Upper lobe of right lung (tissue), 1 donor: ENCODE measurements at places on chromosomes 5 and 9.
A peak's percentile ranks its signal among the peaks of the same experiment; 100 is the strongest.

GRCh38 chr9:93813221-93814076 is 141.7 kb downstream of the BARX1 start:
- no peak for DNase-seq

- DNase-seq, result no peak
Observed at GRCh38 chr9:76707510-76707909, 56.7 kb upstream of the PCA3 start.

GRCh38 chr5:142078221-142078620 is 30.4 kb upstream of the NDFIP1 start:
- DNase-seq, result no peak

DNA sequence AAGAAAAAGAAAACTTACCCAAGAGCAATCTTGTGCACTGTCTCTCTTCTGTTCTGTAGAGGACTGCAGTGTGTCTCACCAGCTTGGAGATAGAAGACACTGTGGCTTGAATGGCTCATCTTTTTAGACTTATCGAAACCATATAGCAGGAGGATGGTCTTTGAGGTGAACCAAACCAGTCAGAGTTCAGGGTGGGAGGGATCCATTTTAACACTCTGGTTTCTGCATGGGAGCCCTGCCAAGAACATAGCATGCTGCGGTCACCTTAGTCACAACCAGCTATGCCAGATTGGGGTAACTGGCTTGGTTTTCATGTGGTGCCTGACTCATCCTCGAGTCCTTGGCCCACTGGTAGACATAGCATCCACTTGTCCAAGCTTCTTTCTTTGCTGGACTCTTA is 135.1 kb downstream of the PAPPA start:
- no peak for DNase-seq

GRCh38 chr5:10376544-10376943 is 23.0 kb downstream of the MARCHF6 start:
- no peak for DNase-seq

GRCh38 chr9:135136991-135137832 is 49.7 kb downstream of the OLFM1 start:
- DNase-seq, result no peak

DNA sequence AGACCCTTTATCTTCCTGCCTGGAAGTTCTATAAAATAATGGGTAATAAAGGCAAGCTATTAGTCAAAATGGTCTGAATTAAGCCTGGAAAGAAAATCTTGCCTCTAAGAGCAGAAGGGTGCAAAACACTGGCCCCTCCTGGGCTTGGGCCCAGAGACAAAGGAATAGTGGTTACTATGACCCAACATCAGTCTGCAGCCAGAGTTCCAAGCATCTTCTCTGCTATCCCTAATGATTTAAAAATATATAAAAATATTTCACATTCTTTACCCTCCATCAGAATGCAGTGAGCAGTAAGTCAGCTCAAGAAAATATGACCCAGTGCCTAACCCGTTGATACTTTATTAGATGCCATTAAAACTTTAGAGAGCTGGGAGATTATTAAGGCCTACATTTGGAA is 14.7 kb downstream of the TNFAIP8 start:
- DNase-seq, result no peak

DNA sequence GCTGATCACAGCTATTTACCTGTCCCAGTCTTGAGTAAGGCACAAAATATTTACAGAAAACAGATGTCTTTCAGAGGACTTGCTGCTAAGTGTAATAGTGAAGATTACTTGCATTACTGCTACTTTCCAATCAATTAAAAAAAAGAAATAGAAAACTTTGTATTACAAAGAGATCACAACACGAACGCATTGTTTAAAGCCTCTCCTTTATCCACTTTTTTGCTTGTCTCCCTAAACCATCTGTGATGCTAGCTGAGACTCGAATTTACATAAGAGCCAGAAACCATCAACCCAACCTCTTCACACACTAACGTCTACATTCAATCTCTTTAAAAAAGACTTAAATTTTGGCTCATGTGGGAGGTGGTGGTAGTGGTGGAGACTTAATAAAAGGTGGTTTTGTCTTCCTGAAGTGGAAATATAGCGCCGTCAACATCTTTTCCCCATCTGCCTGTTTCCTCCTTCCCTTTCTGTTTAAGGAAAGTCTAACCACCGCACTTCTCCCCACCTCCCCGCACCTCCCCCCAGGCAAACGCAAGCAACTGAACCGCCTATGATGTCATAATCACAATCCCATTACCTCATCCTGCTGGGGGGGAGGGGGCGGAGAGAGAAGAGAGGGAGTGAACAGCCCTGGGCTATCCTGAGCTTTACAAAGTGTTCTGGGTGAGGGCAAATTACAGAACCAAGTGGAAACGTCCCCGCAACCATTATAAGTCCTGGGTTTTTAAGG is 948 bp upstream of the FAM53C start:
- DNase-seq, result peak; percentile 87

GRCh38 chr9:126806336-126806735 is 1.5 kb downstream of the ZBTB43 start:
- DNase-seq, result no peak

GRCh38 chr9:107405511-107405910 is 84.1 kb downstream of the KLF4 start:
- DNase-seq, result no peak

- no peak for DNase-seq
Observed at GRCh38 chr5:107968998-107969397, 298.3 kb upstream of the EFNA5 start.

GRCh38 chr5:153905219-153905618 is 133.5 kb downstream of the FAM114A2 start:
- DNase-seq, result no peak

DNA sequence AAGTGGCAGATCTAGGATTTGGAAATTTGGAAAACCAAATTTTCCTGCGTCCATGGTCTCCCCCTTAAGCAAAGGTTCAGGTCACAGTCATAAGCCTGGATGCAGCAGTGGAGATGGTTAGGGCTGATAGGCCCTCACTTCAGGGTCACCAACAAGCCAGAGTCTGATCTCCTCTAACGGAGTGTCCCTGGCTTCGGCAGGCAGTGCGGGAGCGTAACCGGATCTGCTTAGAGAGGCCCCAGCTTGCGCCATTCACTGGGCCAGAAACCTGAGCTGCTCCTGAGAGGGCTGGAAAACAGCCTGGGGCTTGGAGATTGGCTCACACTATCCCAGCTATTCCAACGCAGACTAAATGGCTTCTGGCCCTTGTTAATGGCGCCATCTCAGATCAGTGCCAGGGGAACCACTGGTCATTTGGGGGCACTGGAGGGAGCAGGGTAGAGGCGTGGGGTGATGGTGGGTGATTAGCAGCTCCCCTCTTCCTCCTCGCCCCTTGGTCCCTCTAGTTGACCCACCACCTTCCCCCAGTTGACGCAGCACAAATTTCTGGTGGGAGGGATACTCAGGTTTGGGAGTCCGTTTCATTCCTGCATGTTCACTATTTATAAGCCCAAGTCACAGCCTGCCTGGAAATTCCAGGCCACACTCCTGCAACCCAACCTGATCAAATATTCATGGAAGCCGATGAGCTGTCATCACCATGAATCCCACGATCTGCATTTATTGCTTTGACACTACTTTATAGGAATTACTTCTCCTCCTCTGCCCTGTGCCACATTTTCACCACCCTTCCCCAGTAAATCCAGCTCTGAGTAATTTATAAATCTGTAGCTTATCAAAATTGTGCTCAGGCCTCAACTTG is 134.6 kb upstream of the CPEB4 start:
- DNase-seq, result peak; percentile 73

- DNase-seq, result no peak
Observed at GRCh38 chr5:80799041-80799440, 144.3 kb upstream of the DHFR start.

- DNase-seq, result no peak
Observed at GRCh38 chr5:139132515-139132914, 65.7 kb downstream of the SIL1 start.

DNA sequence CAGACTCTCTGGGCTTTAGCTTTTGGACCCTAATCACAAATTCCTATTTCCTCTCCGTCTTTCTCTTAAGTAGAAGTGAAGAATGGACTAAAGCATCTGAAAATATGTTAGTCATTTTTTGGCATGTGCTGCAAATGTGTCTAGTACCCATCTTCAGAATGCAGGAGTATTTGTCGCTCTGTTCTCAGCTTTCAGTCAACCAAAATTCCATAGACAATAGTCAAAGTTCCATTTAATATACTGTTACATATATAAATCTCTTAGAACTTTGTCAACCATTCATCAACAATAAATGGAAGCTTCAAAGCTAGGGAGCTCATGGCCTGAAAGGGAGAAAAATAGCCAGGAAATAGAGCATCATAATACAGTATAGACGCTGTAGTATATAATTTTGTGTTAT is 509.4 kb downstream of the BNC2 start:
- no peak for DNase-seq

DNA sequence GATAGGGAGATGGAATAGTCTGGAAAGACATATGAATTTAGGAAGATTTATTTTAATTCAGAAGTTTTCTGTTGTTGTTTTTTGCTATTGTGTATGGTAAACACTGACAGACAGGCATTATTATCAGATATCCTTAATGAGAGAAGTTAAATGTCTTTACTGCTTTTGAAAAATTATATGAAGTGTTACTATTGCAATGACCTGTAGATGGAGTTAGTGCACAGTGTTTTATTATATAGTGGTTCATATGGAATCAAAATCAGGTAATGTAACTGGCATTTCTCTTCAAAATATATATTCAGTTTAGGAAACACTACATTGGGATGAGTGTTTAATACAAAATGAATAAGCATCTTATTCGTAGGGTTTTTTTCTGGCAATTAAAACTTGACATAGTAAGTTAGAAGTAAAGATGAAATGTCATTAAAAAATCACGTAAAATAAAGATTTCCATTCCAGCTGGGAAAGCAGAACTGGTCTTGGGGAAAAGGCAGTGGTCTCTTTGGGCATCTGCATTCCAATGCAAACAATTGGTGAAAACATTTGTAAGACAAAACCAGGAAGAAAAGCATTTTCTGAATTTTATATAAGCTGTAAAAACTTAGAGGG is 3.9 kb downstream of the GABRA1 start:
- no peak for DNase-seq

DNA sequence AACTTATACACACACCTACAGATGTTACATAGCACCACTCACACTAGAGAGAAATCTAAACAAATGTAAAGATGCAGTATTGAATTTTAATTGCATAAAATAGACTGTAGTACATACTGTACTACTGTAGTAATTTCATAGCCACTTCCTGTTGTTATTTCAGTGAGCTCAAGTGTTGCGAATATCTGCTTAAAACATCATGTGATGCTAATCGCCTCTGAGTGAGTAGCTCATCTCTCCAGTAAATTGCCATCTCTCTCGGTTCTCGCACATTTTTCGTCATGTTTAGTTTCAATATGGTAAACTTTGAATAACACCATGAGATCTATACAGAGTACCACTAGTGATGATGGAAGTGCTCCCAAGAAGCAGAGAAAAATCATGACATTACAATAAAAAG is 22.0 kb upstream of the ARHGEF28 start:
- no peak for DNase-seq

GRCh38 chr9:113563826-113564497 is 100.4 kb downstream of the RGS3 start:
- DNase-seq, result peak; percentile 23

GRCh38 chr5:137575847-137576246 is 76.7 kb upstream of the SPOCK1 start:
- no peak for DNase-seq

GRCh38 chr5:128551476-128551875 is 13.4 kb upstream of the FBN2 start:
- no peak for DNase-seq

GRCh38 chr9:16031486-16031885 is 478.6 kb downstream of the CCDC171 start:
- DNase-seq, result no peak

DNA sequence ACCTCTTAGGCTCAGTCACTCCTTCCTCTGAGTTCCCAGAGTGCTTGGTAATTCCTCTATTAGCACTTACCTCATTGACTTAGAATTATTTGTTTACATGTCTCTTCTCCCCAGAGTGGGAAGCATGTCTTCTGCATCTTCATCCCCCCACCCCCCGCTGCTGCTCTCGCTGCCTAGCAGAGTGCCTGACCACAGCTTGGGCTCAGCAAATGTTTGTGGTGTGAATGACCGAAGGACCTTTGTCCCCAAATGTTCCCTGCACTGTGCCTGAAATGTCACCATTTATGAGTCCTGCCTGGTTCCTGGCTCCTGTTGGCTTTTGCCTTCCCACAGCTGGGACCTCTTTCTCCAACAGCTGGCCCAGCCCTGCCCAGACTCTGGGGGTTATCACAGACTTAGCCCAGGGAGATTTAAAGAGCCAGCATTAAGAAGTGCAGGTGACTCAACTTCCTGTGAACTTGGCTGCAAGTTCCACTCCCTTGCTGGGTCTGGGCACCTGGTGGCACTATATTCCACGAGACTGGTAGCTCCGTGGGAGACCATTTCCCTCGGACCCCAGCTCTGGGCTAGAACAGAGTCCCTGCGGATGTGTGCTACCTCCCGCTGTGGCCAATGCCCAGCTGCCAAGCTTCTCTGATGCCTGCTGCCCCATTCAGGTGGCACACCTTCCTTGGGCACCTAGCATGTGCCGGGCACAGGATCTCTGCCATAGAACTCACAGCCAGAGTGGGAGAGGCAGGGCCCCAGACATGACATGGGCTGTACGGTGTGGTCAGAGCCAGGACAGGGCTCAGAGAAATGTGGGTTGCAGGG is 1.8 kb upstream of the HMCN2 start:
- DNase-seq, result no peak

DNA sequence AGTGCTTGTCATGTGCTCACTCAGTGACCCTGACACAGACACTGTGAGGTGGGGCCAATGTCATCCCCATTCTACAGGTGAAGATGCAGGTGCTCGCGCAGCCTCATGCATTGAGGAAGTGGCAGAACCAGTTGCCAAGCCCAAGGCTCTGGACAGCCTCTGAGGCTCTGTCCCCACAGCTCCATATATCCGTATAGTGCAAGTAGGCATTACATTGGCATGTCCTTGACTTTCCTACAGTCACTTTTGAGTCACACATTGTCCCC is 58.8 kb upstream of the ANGPTL2 start:
- DNase-seq, result peak; percentile 41

DNA sequence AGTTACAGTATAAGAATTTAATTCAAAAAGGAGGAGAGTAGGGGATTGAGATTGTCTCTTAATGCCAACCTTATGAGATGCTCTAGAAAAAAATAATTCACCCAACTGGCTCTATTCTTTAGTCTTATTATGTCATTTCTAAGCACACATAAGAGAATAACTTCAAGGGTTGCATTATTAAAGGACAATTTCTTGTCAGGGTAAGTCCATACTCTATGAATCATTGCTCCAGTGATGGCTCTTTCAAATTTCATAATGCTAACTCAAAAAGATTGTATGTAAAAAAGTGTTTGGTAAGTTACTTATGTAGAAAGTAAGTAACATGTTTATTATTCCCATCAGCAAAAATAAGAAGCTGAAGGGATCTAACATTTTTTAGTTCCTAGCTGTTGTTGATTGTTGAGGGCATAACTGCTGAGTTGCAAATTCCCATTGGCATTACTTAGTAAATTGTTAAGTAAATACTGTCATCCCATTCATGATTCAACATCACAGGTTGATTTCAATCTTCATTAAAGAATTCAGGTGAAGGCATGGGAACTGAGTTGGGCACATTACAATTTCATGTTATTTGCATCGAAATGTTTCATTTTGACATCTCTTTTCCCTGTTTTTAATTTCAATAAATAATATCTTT is 28.6 kb downstream of the ALDH1A1 start:
- no peak for DNase-seq
